ENCODE measurements at places on chromosomes 4 and X.

GRCh38 chr4:119536572-119537528 is 91.8 kb downstream of the PDE5A start:
- DNase-seq, result no peak

DNA sequence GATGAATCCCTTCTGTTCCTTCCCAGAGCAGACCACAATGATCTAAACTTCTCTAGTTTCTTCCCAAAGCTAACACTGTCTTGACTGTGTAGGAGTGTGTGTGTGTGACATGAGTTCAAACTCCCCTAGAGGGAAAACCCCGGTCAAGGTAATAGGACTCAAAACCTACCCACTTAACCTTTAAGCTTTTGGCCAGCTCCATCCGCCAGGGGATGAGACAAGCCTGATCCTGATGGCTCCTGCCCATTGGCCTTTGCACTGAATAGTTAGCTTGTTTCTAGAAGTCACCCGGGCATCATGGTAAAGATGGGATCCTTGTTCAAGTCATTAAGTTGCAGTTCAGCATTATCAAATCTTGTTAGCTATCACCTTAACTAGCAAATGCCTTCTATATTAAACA is 738.4 kb downstream of the RPA4 start:
- DNase-seq, result no peak

DNA sequence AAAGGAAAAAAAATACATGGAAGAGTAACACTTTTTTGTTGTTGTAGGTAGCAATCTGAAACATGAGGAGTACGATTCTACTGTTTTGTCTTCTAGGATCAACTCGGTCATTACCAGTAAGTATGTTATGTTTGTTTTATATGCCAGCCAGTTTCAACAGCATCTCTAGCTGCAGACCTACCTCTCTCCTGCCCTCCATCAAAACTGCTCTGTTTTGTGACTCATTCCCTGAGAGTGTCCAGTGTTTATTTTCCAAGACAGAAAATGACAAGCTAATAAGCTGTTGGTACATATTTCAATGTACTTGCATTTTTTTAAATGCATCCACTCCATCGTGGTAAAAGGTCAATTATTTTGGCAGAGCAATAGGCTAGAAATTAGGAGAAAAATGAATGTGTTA is 347 bp downstream of the AMTN start:
- no peak for DNase-seq

DNA sequence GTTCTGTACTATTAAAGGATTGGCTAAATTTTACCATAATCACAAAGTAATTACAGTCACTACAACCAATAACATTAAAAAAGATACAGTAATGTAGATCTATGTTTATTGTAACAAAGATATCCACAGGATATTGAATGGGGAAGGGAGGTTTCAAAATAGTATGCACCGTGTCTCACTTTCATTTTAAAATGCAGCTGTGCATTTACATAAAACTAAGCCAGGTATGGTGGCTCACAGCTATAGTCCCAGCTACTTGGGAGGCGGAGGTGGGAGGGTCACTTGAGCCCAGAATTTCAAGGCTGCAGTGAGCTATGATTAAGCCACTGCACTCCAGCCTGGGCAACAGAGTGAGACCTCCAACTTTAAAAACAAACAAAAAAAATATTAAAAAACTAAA is 8.5 kb downstream of the SRP72 start:
- no peak for DNase-seq

- no peak for DNase-seq
These were observed 492.6 kb downstream of the BCOR start for GRCh38 chrX:39605183-39605582.

DNA sequence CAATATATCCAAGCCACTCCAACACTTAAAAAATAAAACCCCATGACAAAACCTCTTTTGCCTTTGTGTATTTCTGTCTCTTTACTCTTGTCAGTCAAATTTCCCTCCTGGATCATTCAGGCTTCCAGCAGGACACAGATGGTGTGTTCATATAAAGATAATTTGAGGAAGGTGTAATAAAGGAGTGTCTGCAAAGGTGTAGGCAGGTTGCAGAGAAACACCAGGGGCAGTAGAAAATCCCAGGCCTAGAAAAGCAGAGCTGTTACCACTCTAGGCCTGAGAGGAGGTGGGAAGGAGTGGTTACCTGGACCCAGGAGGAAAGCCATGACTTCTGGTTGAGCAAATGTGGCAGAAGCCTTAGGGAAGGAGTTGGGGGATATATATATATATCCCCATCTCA is 28.8 kb downstream of the CHRNA9 start:
- DNase-seq, result no peak

GRCh38 chrX:44580466-44580865 is 37.8 kb upstream of the FUNDC1 start:
- DNase-seq, result no peak

DNA sequence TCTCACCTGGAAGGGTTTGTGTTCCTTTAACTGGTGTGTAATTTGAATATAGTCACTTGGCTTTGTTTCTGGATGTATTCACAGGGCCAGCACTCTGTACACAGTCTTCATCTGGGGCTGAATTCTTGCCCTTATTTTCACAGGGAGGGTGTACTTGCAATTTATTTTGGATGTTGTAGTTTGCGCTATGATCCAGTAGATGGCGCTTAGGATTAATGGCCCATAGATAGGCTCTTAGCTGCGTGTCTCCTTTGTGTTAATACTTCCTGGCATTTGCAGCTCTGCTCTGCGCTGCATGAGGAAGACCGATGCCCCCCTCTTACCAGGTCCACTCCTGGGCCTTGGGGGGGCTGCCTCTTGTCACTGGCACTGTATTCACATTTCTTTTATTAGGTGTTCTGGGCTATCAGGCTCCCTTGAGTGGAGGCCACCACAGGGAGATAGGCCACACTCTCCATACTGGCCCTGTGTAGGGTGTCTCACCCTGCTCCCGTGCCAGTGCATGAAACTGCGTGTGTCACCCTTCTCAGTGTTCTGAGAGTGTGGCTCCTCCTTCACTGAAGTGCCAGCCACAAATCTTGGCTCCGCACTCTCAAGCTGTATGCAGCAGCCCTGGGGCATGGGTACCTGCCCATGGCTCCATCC is 562.2 kb downstream of the ZIC3 start:
- DNase-seq, result no peak

DNA sequence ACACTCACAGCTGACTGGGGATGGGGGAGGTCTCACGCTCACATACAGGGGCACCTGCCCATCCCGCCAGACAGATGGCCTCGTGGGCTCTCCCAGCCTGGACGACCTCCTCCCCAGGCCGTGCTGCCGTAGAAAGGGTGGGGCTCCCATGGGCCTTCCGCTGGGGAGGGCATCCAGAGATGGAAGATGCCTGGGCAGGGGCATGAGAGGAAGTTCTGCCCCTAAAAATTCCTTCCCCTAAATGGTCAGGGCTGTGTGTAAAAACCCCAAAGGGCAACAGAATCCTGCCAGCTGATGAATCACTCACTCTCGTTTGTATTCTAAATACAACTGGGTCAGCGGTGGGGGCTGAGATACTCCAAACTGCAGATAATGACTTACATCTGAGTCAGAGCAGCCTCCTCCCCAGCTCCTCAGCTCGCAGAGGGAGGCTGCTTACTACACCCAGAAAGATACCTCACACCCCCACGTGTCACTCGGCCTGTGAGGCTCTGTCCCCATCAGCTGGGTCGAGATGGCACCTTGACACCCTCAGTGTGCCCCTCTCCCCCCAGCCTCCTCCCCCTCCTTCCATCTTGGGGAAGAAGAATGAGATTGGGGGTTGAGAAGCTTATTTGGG is 10.1 kb downstream of the WDR1 start:
- DNase-seq, result peak; percentile 79

DNA sequence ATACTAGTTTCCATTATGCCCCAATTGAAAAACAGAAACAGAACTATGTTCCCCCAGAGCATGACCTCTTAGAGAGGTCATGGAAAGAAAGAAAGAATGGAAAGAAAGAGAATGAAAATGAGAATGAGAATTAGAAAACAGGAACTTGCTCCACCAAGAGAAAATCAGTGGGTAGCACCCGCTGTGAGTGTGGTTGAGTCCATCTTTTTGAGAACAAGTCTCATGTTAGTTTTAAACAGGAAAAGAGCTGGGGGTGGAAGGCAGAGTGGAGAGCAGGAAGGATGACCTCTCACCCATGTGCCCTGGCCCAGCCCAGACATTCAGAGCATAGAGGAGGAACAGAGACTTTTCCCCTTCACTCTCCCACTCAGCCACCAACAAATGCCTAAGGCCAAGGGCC is 4.9 kb downstream of the GSX2 start:
- no peak for DNase-seq

DNA sequence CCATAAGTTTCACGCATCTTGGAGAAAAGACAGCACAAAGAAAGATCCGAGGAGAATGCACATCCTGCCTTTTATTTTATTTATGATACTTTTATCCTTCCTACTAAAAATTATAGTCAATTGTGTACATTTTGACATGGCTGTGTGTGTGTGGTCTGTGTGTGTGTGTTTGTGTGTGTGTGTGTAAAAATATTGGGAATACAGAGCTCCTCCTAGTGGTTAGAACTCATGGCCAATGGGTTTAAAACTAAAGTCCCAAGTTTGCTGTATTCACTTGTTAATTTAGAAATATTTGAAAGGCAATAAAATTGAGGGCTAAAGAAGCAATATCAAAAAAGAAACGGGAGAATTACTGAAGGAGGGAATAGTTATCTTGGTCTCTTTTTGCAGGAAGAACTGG is 47.5 kb downstream of the NKX6-1 start:
- DNase-seq, result no peak

- no peak for DNase-seq
These were observed 19.8 kb upstream of the DHRSX start for GRCh38 chrX:2520539-2520938.

DNA sequence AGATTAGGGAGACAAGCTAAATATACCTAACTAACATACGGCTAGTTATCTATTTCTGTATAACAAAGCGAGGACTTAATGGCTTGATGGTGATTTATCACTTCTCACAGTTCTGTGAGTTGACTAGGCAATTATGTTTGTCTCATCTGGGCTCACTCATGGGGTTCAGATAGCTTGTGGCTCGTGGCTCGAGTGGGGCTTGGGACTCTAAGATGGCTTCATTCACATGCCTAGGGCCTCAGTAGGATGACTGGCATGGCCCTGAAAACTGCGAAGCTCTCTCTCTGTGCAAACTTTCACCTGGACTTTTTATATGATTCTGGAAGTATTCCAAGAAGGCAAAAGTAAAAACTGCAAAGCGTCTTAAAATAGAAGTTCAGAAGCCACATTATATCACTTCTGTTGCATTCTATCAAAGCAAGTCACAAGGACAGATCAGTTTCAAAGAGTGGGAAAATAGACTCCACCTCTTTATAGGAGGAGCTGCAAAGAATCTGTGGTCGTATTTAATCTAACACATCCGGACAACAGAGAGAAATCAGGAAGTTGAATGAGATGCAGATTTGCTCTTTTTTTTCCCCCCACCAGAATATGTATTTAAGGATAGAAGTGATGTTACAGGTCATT is 491.2 kb downstream of the INPP4B start:
- DNase-seq, result no peak

DNA sequence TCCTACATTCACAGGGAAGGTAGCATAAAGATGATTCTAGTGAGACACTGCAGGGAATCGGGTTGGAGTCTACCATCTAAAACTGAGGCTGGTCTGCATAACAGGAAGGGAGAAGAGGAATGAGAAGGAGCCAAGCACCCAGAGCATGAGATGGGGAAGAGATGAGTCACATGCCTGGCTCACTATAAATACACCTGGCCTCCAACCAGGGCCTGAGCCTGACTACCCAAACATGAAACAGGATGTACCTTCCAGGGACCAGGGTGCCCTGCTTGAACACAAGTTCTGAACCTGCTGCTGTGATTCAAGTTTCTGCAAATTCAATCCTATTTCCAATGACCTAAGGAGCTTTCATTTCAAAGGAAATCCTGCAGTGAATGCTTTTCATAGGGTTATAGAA is 24.9 kb downstream of the CD99L2 start:
- DNase-seq, result no peak

- DNase-seq, result no peak
These were observed 99.0 kb downstream of the AREG start for GRCh38 chr4:74543983-74544382.

DNA sequence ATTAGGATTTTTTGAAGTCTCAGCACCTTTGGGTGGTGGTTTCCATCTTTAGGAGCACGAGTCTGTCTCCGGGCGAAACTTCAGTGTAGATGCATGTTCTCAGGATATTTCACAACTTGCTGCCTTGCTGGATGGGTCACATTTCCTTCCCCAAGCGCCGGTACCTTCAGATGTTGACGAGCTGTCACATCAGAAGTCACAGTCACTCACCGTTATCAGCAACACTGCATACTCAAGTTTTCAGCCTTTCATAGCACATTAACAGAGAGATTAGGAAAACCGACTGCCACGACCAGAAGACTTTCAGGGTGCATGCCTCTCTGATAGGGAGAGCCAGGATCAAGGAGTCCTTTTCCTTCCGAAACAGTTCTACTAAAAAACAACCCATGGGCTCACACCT is 77.8 kb downstream of the SHROOM2 start:
- DNase-seq, result no peak

GRCh38 chr4:54971474-54971950 is 153.9 kb downstream of the KDR start:
- no peak for DNase-seq
